GM04504 (cell line): ENCODE measurements at places on chromosomes 1 and 21.

DNA sequence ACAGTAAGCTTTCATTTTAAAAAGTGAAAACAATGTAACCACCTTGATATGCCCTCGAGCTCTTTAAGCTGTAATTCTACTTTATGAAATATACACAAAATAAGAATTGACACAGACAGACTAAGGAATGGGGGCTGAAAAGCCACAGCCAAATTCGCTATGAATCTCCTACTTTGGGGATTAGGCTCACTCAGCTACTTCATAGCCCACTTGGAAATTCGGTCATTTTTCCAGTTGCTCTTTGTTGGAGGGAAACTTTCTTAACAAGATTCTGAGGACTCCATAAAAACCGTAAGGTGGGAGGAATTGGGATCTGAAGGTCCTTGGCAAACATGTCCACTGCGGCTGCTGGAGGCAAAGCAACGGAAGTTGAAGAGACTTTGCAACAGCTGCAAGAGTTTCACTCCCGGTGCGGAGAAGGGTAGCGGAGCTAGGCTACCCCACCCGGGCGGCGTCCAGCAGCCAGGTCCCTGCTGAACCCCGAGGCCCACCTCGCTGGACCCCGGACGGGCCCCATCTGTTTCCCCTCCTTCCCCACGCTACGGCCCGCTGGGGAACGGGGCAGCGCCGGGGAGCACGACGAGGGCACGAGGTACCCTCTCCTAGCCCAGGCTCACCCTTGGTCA is 634 bp downstream of the MYCBP start:
- DNase-seq: no peak

DNA sequence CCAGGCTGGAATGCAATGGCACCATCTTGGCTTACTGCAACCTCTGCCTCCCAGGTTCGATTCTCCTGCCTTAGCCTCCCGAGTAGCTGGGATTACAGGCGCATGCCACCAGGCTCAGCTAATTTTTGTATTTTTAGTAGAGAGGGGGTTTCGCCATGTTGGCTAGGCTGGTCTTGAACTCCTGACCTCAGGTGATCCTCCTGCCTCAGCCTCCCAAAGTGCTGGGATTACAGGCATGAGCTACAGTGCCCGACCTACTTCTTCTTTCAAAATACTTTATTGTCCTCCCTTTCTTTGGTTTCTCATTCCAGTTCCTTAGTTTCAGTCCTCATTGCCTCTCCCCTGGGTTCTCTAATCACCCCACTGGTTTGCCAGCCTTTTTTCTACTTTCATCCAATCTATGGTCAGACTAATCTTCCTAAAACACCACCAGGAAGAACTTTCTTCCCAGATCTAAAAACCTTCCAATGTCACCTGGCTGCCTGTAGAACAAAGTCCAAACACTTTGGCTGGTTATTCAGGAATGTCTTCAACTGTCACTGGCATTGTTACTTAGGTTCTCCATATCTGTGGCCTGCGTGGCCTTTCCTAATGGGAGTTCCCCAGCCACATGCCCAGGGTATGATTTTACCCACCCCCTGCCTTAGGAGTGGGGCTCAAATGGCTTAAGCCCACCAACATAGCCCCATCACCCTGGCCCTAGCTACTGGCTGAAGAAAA is 29.0 kb upstream of the SLC30A1 start:
- DNase-seq: no peak

- no peak for DNase-seq
Observed at GRCh38 chr1:5989731-5990271, 2.4 kb downstream of the NPHP4 start.

GRCh38 chr1:22264464-22265341 is 121.8 kb upstream of the WNT4 start:
- DNase-seq: no peak

DNA sequence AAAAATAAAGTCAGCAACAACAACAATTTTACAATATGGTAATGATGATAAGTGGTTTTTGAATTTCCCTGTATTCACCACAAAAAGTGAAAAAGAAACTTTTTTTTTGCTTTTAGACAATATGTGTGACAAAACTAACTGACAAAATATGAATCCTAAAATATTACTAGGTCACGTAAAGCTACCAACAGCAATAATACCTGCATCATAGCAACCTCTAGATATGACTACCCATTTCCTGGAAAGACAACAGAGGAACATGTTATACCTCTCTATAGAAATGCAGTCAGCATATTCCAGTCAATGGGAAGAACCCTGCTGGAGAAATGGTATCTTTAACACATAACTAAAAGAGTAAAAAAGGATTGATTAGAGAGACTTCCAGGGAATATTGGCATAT is 73.7 kb downstream of the PDE4B start:
- DNase-seq: no peak

- DNase-seq: no peak
Observed at GRCh38 chr1:186207391-186208085, 167.5 kb downstream of the TPR start.

GRCh38 chr1:180911640-180912191 is 981 bp upstream of the KIAA1614 start:
- DNase-seq: peak; percentile 13

- DNase-seq: no peak
Observed at GRCh38 chr21:35603494-35603893, 456.8 kb downstream of the SETD4 start.

DNA sequence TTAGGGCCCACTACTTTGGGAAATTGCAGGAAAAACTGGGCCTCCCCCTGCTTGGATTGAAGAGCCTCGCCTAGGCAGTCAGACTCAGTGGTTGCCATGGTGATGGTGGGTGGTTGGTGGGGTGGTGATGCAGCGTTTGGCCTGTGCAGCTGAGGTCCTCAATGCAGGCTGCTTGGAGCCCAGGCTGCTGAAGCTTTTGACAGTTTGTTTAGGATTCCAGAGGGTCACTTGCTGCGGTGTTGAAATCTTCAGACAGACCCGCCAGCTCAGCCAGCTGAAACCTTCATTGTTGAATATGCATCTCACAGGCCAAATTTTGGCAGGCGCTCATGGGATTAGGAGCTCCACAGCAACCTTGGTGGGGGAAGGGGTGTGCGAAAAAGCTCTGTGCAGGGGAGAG is 67.9 kb downstream of the CACNA1E start:
- no peak for DNase-seq

GRCh38 chr1:54572542-54572850 is 24.5 kb downstream of the ACOT11 start:
- no peak for DNase-seq

DNA sequence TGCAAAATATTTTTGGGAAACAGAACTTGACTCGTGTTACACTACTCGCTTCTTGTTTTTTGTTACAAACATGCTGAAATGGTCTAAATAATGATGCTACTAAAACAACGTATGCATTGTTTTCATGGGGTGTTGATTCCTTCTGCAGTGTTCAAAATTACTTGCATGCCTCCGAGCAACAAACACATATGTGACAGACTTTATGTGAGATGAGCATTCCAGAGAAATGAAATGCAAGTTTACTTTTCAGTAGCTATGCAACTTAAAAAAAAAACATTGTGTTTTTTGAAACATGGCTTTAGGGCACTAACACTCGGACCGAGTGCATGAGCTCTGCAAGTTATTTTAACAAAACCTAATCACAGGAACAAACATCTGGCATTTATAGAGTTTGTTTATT is 84.8 kb downstream of the CAMTA1 start:
- DNase-seq: no peak

DNA sequence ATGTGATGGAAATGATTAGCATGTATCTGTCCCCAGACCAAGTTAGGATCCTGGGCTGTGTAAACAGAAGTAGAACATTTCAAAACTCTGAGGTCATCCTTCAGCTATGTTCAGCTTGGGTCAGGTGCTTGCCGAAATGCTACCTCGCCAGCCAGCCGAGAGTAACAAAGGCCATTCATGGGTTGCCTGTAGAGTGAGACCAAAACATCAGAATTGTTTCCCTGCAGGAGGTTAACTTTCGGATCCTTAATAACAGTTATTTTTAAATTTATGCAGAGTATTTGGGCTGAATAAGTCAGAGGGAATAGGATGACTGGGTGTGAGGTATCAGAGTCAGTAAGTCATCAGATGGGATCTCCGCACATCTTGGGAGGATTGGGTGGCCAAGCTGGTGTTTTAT is 35.6 kb downstream of the SMYD2 start:
- DNase-seq: no peak

- DNase-seq: peak; percentile 10
Observed at GRCh38 chr1:157369808-157370521, 182.3 kb downstream of the FCRL5 start.

DNA sequence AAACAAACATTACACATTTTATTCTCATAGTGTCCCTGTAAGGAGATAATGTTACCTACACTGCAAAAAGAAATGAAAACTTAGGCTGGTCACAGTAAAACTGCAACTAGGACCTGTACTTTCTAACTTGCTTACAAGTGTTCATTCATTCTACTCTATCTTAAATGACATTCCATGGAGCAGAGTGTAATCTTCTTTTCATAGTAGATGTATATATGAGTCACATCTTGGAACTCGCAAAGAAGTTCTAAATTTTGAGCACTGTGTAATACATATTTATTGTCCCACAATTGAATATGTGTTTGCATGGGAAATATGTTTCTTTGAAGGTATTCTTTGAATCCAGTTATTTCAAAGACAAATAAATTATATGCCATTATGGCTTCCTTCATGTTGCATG is 1258.5 kb upstream of the ADGRL2 start:
- DNase-seq: no peak

DNA sequence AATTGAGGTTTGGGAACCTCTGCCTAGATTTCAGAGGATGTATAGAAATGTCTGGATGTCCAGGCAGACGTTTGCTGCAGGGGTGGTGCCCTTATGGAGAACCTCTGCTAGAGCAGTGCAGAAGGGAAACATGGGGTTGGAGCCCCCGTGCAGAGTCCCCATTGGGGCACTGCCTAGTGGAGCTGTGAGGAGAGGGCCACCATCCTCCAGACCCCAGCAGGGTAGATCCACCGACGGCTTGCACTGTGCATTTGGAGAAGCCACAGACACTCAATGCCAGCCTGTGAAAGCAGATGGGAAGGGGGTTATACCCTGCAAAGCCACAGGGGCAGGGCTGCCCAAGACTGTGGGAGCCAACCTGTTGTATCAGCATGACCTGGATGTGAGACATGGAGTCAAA is 354.6 kb downstream of the ZNF326 start:
- no peak for DNase-seq

DNA sequence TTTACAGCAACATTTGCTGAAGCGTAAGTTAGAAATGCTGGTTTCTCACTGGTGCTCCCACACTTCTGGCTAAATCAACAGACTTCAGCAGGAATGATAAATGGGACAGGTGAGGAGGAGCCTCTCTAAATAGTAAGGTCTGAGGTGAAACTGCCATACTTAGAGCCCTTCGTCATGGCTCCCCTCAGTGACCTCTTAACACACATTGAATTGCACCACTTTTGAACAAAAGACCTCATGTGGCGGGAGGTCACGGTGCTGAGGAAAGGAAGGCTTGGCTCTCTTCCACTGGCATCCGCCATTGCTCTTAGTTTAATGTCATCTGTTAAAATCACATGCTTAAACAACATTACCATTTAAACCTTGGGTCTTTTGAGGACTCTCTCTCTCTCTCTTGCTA is 3.4 kb downstream of the MAP3K7CL start:
- DNase-seq: no peak

GRCh38 chr1:54046671-54047383 is 6.2 kb downstream of the TMEM59 start:
- DNase-seq: no peak

- no peak for DNase-seq
Observed at GRCh38 chr1:6024376-6024775, 21.3 kb upstream of the KCNAB2 start.

DNA sequence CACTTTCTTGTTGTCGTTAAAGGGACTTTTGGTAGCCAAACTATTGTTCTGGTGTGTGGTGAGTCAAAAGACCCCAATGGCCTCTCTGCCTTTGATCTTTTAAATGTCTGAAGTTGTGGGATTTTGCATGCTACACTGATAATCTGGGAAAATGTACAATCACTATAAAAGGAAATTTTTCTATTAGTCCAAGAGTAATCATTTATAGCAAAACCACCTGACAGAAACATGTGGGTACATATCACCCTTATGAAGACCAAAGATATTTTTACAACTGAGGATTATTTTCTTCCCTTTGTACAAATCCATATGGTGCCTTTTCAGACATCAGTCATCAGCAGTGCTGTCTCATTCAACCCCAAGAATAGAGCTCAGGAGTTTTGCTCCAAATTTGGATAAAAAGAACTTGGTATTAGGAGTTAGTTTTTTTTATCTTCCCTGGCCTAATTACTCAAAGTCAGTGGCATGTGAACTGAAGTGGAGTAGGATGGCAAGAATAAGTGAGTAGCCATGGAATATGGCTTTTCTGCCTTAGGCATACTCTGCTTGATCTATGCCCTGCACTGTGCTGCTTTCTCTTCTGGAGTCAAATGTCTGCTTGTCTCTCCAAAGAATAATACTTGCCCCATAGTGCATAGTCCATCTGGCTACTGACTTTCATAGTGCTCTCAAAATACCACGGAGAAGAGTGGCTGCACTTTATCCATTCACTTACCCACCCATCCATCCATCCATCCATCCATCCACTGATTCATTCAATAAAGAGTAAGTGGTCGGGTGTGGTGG is 13.5 kb downstream of the GREM2 start:
- DNase-seq: no peak

DNA sequence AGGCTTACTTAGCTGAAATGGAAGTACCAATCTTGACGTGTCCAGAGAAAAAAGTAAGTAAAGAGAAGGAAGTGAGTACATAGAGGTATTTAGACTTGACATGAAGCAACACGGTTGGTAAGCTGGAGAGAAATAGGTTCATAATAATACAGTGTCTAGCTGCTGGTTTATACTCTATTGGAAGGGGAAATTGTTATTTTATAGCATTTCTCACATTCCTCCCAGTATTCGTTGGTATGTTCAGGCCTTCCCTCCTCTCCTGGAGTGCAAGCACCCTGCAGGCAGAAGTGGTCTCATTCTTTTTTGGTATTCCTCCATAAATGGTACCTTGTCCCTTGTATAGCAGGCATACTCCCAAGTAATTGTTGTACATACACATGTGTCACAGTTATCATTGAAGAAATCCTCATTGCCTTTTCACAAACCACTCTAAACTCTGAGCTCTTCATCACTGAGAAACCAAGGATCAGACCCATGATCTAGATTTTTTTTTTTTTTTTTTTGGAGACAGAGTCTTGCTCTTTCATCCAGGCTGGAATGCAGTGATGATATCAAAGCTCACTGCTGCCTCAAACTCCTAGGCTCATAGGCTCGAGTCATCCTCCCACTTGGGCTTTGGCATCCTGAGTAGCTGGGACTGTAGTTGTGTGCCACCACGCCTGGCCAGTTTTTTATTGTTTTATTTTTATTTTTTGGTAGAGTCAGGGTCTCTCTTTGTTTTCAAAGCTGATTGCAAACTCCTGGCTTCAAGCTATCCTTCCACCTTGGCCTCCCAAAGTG is 9.8 kb upstream of the IPO9 start:
- no peak for DNase-seq

DNA sequence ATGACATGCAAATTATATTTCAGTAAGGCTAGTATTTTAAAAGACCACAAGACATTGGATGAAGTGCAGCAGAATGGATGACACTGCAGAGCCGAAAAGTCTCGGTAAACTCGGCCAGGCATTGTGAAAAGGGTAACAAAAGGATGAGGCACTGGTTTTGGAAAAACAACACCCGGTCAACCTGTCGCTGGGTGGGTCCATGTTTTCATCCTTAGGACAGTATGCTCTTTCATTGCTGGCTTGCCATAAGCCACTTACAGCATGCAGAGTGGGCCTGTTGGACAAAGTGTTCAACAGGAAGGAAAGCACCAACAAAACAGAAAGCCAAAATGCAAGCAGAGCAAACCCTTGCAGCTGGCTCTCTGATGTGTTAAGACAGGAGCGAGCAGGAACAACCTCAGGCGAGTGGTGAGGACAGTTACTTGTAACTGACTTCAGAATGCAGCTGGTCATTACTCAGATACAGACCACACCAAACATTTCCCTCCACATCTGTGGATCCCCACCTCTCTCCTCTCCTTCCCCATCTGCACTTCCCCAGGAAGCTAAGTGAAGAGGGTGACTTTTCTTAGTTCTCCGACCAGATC is 2.9 kb upstream of the RCAN1 start:
- no peak for DNase-seq
